ENCODE measurements at places on chromosomes 6 and 20.

DNA sequence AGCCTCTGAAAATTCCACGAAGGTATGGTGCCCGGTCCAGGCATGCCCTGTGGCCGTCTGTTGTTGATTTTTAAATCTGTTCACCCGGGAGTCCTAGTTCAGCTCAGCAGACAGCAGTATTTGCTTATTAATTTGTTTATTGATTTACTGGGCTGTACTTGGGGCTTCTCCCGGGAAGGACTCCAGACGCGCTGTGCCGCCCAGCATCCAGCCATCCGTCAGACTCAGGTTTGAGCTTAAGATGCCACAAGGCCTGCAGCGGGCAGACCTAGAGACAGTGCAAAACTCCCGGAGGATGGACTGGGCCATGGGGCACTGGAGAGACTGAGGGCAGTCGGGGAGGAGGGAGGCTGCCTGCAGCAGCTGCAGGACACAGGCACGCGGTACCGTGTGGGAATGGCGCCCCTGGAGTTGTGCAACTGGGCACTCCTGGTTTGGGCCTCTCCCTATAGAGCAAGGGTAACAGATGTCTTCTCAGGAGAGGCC is 17.3 kb upstream of the CCDC167 start:
- peak; percentile 78 for DNase-seq

GRCh38 chr6:11343963-11344723 is 111.7 kb upstream of the NEDD9 start:
- DNase-seq: no peak

DNA sequence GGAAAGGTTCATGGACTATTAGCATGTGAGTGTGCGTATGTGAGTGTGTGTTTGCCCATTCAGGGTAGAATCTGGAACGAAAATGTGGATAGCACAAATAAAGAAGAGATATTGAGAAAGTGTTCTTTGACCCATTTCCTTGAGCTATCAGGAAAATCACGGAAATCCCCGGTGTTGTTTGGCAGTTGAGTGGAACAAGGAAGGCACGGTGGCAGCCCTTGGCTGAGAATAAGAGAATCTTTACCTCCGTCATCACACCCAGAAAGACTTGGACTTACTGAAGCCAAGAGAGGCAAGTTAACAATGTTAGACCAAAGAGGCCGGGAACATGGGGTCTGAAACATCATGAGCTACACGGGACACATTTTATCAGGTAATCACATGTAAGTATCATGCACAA is 588.9 kb upstream of the BTBD3 start:
- DNase-seq: no peak

DNA sequence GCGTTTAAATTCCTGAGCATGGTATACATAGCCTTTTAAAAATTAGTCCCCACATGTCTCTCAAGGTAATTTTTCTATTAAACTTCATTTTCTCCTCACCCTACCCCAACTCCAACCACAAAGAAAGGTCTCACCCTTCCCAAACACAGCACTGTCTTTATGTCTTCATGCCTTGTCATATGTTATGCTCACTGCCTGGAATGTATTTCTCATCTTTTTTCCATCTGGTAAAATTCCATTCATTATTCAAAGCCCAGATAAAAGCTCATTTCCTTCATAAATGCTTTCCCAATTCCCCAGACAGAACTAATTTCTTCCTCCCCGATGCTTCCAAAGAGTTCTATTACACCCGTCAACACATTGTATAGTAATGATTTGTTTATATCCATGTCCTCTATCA is 302.0 kb downstream of the ALDH8A1 start:
- DNase-seq: no peak

DNA sequence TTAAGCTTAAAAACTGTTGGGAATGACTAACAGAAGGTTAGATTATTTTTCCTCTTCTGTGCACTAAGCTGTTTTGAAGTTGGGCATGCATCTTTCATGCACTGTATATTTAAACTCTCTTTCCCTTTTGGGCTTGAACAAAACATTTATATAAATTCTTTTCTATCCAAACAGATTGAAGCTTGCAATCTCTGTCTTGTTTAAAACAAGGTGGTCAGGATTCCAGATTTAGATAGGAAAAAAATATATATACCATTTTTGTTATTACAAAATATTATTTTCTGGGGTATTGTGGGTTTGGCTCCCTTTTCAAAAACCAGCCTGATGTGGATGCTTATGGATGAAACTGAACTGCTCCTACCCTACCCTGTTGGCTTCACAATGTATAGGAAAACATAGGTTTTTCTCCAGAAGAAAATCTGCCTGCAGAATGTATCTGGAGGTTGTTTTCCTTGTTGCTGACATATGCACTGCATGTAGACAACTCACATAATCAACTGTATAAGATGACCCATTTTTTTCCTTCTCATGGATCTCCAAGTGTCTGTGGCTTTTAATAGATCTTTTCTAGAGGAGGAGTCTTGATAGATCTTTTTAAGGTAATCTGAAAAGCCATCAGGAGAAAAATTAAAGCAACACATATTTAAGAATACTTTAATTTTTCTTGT is 146.3 kb downstream of the PRL start:
- DNase-seq: no peak

GRCh38 chr6:144302701-144303372 is 17.7 kb downstream of the UTRN start:
- DNase-seq: no peak

DNA sequence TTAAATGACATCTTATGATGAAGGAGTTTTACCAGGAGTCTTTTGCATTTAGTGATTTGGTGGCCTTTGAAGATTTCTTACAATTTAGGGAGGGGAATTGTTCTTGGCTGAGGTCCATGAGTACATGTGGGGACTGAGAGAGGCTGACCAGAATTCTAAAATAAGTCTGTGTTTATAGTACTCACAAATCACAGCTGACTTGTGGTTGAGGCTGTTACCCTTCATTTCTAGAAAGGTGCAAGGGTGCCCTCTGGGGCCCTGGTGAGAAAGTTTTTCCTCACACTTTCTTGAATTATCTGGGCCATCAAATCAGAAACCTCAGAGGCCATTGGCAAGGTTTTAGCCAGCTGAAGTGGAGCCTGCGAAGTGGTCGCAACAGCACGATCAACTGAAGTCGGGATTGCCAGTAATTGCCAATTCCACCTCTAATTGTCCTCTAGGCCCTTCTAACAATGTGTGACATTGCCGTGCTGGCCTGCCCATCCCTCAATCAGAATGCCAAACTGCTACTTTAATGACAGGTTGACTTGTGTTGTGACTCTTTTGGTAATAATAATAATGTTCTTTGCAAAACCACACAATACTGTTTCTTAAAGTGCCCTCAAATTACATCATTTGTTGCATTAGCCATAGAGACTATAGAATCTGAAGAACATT is 221.6 kb downstream of the OGFRL1 start:
- peak; percentile 29 for DNase-seq

DNA sequence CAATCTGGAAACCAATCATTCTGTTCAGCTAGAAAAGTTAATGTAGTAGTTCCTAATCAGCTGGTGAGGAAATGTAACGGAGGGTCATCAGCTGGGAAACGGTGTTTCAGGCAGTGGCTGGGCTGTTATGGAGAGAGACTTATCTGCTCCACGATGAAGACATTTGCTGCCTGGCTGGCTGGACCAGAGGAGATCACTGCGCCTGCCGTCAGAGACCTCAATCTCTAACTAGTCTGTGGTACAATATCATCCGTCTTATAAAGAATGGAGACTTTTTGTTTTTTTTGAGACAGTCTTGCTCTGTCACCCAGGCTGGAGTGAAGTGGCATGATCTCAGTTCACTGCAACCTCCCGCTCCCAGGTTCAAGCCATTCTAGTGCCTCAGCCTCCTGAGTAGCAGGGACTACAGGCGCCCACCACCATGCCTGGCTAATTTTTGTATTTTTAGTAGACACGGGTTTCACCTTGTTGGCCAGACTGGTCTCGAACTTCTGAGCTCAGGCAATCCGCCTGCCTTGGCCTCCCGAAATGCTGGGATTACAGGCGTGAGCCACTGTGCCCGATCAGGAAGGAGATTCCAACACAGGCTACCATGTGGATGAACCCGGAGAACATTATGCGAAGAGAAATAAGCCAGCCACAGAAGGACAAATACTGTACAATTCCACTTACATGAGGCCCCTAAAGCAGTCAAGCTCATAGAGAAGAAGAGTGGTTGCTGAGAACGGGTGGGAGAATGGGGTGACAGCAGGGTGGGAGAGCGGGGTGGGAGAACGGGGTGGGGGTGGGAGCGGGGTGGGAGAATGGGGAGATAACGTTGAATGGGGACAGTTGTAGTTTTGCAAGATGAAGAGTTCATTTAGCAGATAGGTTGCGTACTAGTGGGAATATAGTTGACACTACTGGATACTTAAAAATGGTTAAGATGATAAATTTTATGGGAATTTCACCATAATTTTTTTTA is 115.1 kb downstream of the SULF2 start:
- no peak for DNase-seq

- no peak for DNase-seq
Measured at GRCh38 chr6:93373445-93373844, 45.9 kb downstream of the EPHA7 start.

DNA sequence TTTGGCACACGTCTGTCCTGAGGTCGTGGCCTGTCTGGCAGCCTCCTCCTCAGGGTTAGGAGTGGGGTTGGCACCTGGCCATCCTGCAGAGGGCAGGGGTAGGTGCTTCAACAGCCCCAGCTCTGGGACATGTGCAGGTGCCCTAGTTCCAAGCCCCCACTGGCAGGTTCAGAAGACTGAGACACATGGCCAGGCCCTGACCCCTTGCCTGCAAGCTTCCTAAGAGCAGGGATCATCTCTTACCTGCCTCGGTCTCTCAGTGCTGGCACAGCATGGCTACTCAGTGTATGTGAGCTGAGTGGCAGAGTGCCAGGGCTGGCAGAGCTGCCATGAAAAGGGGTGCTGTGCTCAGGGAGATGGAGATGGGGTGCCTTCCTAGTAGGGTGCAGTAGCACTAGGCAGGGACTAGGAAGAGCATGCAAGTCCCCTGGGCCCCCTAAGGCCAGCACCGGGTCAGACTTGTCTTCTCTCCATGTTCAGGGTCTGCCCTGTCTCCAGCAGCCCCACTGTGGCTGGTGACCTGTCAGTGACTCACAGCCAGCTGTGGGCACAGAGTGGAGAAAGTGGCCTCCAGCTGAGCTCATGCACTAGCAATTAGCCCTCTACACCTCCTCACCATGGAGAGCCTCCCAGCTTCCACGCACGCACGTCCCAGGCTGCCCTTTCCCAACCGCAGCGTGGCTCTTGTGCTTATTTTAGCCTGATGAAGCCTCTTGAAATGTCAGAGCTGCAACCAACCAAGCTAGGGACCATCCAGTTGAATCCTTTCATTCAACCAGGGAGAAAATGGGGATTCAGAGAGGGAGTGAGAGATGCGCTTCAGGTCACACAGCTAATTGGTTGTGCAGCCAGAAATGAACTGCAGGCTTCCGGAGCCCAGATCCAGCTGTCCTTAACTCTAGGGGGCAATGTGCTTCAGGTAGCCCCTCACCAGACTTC is 116.6 kb downstream of the MRPL14 start:
- no peak for DNase-seq

- no peak for DNase-seq
Measured at GRCh38 chr6:144334150-144334708, 49.1 kb downstream of the UTRN start.

DNA sequence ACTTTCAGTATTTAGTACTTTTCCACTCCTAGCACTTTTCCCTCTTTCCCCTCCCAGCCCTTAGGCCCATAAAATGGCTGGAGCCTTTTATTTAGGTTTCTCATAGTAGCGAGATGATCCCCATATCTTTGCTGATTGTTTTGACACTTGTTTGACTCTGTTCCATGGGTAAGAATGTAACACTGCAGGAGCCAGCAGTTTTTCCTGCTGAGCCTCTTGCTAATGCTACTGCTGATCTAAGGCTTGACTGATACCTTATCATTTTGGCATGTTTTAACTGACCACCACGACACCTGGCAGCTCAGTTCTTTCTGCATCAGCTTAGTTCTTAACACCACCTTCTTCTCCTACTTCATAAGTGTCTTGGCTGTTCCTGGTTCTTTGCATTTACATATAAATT is 29.6 kb downstream of the ZKSCAN8 start:
- no peak for DNase-seq

DNA sequence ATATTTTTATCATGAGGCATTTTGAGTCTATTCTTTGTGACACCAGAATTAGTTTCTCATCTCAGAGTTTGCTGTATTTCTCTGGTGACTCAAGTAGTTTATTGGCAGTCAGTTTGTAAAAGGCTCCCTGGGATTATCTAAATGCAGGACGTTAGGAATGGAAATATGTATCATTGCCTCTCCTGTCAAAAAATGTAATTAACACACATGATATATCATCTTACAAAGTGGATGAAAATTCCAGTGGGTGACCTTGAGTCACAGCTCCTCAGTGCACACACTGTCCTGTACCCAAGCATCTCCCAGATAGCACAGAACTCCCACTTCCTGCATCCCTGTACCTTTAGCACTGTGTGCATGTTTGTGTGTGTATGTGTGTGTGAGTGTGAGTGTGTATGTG is 258.6 kb downstream of the LAMA2 start:
- DNase-seq: no peak

GRCh38 chr6:14107711-14108494 is 9.7 kb upstream of the CD83 start:
- no peak for DNase-seq

- DNase-seq: no peak
Measured at GRCh38 chr20:5024982-5025381, 23.7 kb upstream of the SLC23A2 start.

Measured in right lobe of liver (tissue), 6 donors.